ENCODE measurements at places on chromosomes 6 and 20.

GRCh38 chr6:44270526-44271405, 516 bp downstream of the TMEM151B start:
- DNase-seq, result peak; percentile 37

GRCh38 chr6:55497694-55498093, 81.3 kb downstream of the HMGCLL1 start:
- no peak for DNase-seq

- no peak for DNase-seq
Observed at GRCh38 chr6:167699141-167699931, 127.4 kb upstream of the AFDN start.

DNA sequence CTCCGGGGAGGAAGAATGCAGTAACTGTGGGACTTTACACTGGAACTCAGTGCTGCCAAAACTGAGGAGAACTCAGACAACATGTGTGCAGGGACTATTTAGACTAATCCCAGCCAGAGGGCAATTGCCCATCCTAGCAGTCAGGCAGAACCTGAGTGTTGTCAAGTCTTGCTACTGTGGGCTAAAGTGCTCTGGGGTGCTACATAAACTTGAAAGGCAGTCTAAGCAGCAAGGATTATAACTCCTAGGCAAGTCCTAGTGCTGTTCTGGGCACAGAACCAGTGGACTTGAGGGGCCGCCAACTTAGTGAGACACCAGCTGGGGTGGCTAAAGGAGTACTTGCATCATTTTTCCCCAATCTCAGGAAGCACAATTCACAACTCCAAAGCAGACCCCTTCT, 363.8 kb upstream of the PTCHD4 start:
- no peak for DNase-seq

DNA sequence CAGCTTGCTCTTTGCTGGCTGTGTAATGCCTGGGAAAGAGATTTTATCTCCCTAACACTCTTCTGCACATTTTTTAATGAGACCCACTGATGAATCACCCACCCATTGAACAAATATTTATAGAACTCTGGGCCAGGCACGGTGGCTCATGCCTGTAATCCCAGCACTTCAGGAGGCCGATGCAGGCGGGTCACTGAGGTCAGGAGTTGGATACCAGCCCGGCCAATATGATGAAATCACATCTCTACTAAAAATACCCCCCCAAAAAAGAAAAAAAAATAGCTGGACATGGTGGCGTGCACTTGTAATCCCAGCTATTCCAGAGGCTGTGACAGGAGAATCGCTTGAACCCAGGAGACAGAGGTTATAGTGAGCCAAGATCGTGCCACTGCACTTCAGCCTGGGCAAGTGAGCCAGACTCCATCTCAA, 82.1 kb upstream of the SIRPA start:
- no peak for DNase-seq

- peak; percentile 35 for DNase-seq
Observed at GRCh38 chr6:25487012-25487411, 165.0 kb upstream of the SCGN start.

DNA sequence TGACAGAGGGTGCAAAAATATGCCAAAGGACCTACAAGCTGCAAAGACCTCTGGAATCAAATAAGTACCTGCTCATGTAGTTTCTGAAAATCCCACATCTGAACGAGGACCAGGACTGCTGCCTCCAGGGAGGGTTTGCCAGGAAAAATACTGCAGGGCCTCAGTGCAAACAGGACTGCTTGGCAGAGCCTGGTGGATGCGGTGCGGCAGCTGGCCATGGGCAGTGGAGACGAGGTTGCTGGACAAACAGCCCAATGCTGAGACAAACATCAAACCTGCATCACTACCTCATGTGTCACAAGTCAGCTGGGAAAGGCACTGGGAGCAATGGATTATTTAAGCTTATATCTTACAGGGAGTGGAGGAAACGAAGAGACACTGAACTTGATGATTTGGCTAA, 238.8 kb downstream of the PAX1 start:
- no peak for DNase-seq

DNA sequence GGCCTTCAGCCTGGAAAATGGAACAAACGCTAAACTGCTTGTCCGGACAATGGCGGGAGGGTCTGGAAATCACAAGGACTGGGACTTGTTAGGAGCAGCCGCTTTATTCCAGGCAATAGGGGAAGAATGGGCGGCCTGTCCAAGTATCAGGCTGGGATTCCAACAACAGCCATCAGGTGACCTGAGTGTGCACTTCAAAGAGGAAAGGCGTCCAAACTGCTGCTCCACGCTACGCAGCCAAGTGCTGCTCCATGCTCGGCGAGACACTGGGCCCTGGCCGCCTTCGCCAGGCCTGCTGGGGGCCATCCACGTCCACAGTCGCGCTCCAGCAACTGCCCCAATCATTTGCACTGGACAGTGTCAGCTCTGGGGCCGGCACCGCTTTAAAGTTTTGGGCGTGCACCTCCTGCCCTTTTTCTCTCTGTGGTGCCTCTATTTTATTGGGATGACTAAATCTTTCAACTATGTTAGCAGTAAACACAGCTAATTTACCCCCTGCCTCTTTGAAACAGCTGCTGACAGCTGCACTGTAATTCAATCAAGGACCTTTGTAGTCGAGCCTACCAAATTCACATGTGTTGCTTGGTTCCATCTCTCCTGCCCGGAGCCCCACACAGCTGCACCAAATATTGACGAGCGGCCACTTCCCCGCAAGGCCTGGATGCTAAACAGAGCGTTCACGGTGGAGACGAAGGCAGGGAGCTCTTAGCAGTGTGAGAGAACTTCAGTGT, 98.3 kb downstream of the BMP7 start:
- DNase-seq, result no peak

DNA sequence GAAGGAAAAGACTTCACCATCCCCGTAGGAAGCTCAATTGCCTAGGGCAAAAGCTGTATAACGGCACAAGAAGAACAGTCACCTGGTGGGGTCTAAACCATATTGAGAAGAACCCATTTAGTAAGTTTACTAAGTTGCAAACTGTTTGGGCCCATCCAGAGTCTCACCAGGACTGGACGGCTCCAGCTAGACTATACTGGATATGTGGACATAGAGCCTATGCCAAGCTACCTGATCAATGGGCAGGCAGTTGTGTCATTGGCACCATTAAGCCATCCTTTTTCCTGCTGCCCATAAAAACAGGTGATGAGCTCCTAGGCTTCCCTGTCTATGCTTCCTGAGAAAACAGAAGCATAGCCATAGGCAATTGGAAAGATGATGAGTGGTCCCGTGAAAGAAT, 293.9 kb downstream of the RNGTT start:
- no peak for DNase-seq

DNA sequence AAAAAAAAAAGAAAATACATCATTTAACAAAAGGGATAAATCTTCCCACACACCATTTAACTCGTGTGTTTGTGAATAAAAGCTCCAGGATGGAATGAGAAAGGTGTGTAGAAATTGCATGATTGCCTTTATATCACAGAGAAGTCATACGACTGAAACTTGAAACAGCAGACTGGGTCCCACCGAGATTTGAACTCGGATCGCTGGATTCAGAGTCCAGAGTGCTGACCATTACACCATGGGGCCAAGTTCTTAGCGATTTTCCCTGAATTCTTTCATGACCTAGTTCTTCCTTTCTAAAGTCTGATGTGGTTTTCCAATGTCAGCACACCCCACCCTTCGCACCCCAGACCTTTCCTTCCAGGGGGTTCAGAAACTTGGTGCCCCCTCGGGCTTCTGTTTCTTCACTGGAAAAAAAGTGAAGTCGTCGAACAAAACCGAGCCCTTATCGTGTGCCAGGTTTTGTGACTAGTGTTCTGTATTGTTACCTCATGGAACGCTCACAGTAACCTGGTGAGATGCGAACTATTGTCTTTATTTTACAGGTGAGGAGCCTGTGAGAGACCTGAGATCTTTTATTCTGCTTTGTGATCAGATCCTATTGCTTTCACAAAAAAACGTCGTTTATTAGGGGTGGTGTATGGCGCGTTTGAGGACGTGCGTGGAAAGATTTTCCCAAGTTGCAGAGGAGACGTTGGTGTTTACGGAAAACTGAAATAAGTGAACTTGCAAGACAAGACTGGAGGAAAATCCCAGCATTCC, 120.8 kb downstream of the OR2B2 start:
- peak; percentile 39 for DNase-seq

DNA sequence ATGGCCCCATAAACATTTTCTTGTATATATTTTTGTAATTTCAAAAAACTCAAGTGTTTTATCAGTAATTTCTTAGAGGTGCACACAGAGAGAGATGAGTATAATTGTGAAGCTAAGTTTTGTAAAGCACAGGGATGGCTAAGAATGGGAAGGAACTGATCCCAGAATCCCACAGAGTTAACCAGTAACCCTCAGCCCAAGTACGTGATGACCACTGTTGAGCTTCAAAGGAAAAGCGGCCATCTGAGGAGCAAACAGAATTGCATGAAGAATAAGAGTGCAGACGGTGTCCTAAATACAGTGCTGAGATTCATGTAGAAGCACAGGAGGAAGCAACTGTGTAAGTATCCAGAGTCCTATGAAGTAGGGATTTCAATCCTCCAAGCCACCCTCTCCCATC, 28.1 kb upstream of the HLA-C start:
- DNase-seq, result no peak

DNA sequence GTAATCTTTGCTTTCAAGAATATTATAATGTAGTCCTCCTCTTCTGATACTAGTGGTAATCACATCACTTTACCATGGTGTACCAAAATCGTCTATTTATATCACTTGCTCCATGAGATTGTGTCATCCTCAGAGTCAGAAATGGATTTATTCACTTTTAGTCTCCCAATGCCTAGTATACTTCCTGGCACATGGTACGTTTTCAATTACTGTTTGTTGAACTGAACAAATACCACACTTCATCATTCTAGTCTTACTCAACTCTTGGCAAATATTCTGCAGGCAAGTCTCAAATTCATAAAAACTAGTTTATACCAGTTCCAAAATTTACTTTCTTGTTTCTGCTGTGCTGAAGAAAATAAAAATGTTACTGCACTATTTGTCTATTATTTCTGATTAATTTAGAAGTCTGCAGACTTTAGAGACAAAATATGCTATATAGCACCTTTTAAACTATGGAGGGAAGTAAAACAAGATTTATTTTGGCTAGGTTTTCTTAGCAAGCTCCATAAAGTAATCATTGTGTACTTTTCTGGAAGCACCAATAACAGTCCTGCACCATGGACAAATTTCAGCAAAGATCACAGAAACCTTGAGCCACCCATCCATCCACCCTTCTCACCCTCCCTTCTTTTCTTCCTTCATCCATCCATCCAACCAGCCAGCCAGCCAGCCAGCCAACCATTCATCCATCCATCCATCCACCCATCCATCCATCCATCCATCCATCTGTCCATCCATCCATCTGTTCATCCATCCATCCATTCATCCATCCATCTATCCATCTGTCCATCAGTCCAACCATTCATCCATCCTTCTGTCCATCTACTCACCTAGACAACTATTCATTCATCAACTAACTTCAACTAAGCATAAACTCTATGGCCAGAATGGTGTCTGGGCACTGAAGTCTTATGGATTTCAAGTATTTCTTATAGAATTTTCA, 102.1 kb upstream of the STMND1 start:
- no peak for DNase-seq

- no peak for DNase-seq
Observed at GRCh38 chr6:35496036-35496840, 641 bp downstream of the TEAD3 start.

- no peak for DNase-seq
Observed at GRCh38 chr6:136508725-136509392, 41.4 kb downstream of the MAP7 start.

- no peak for DNase-seq
Observed at GRCh38 chr20:38945012-38945411, 17.1 kb upstream of the DHX35 start.

GRCh38 chr20:5327356-5327755, 10.6 kb upstream of the PROKR2 start:
- DNase-seq, result no peak

- DNase-seq, result no peak
Observed at GRCh38 chr20:60371384-60371783, 413.2 kb downstream of the CDH26 start.

- no peak for DNase-seq
Observed at GRCh38 chr6:68080074-68080473, 555.0 kb upstream of the ADGRB3 start.

DNA sequence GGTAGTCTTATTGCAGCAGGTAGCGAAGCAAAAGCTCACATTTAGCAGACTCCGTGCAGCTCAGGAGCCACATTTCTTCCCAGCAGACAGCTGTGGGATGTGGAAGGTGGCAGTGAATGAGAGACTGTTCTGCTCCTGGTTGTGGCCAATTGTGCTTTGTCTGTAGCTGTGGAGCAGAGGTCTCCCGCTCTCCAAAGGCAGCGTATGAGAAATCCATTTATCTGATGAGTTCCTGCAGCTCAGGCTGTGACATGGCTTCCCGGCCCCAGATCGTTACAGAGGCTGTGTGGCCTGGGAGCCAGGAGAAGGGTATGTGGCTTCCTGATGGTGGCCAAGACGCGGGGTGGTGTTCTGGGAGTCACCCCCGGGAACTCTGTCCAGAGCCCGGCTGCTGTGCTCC, 64.5 kb upstream of the KIF16B start:
- DNase-seq, result no peak

DNA sequence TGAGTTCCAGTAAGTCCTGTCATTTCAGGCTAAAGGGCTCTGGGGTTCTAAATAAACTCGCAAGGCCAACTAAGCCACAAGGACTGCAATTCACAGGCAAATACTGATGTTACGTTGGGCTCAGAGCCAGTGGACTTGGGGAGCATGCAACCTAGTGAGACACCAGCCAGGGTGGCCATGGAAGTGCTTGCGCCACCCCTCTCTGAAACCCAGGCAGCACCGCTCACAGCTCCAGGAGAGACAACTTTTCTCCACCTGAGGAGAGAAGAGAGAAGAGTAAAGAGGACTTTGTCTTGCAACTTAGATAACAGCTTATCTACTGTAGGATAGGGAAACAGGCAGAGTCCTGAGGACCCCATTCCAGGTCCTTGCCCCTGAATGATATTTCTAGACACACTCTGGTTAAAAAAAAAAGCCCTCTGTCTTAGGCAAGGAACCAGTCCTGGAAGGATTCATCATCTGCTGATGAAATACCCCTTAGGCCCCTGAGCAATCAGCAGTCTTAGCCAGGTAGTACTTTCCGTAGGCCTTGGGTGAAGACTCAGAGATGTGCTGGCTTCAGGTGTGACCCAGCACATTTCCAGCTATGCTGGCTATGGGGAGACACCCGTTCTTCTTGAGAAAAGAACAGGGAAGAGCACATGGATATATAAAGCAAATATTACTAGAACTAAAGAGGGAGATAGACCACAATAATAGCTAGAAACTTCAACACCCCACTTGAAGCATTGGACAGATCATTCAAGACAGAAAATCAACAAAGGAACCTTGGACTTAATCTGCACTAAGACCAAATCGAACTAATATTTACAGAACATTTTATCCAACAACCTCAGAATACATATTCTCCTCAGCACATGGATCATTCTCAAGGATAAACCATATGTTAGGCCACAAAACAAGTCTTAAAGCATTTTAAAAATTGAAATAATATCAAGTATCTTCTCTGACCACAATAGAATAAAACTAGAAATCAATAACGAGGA, 31.5 kb upstream of the TBC1D32 start:
- DNase-seq, result no peak

GRCh38 chr6:44653761-44654218, 266.3 kb downstream of the CDC5L start:
- DNase-seq, result no peak

GRCh38 chr20:4076671-4077070, 61.3 kb upstream of the RNF24 start:
- no peak for DNase-seq
